ENCODE measurements at places on chromosomes 7 and 10. TPM values are rescaled to one million over a fixed set of nuclear protein-coding genes. Genes with fewer than 3 reads are reported as not detected.

ANKRD30A gene
- not detected for total RNA-seq

ASB15 gene
- not detected for total RNA-seq

SYT15 gene
- total RNA-seq, result 0.91 TPM

CRYGN gene
- 0.11 TPM for total RNA-seq

PSMC2 gene
- 145 TPM for total RNA-seq

GRCh38 chr10:34575882-34576281 lies 239.2 kb downstream of the PARD3 start:
- H3K27ac ChIP-seq, result no peak overlapping the region
- H3K4me1 ChIP-seq, result no peaks in the 10 kb centered on the region
- no peak for DNase-seq
- peaks cover 2% of the 10 kb centered on the region for H3K27me3 ChIP-seq
- H3K4me3 ChIP-seq, result no peak overlapping the region

GRCh38 chr7:14288701-14289100 lies 299.2 kb upstream of the ETV1 start:
- no peaks in the 10 kb centered on the region for H3K4me1 ChIP-seq
- no peak for DNase-seq
- no peak overlapping the region for H3K27ac ChIP-seq
- H3K36me3 ChIP-seq, result no peaks in the 10 kb centered on the region

DNA sequence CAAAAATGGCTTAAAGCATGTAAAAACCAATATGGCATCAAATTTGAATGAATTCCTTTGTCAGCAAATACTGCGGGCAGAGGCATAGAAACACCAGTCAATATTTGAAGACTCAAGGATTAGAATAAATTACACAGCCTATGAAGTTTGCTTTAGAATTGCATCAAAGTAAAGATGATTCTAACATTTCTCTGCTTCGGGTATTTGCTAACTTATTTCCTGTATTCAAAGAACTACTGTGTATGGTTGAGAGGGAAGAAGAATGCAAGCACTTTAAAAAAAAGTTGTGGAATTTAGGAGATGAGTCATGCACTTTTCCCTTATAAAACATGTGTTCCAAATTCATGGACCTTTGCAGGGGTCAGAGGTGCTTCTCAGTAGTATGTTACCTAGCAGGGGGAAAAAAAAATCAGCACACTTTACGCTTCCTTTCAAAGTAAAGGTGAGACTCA lies 90.1 kb downstream of the PIP4K2A start:
- H3K27ac ChIP-seq, result peak overlapping the region; percentile 83
- no peak for DNase-seq
- H3K27me3 ChIP-seq, result no peaks in the 10 kb centered on the region
- peaks cover 96% of the 10 kb centered on the region for H3K4me1 ChIP-seq
- peaks cover 20% of the 10 kb centered on the region for H3K36me3 ChIP-seq

- H3K27ac ChIP-seq, result no peak overlapping the region
- no peaks in the 10 kb centered on the region for H3K36me3 ChIP-seq
- H3K4me3 ChIP-seq, result no peak overlapping the region
- peaks cover 7% of the 10 kb centered on the region for H3K27me3 ChIP-seq
These were observed 17.3 kb upstream of the NRBF2 start for GRCh38 chr10:63115732-63116383.

DNA sequence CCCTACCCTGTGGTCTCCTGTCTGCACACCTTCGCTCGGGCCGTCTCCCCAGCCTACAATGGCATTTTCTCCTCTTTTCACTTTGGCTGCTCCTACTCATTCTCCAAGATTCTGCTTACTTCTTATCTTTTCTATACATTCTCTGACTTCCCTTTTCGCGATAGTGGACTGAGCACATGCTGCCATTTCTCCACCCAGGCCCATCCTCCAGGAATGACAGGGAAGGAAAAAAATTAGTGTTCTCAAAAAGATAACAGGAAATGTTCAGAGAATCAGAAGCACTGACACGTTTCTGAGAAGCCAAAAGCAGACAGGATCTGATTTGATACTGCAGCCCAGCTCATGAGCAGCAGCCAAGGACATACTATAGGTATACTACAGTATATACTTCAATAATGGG lies 6.4 kb upstream of the ANXA11 start:
- H3K4me3 ChIP-seq, result no peak overlapping the region
- H3K4me1 ChIP-seq, result peaks cover 7% of the 10 kb centered on the region
- DNase-seq, result no peak
- no peak overlapping the region for H3K27ac ChIP-seq

DNA sequence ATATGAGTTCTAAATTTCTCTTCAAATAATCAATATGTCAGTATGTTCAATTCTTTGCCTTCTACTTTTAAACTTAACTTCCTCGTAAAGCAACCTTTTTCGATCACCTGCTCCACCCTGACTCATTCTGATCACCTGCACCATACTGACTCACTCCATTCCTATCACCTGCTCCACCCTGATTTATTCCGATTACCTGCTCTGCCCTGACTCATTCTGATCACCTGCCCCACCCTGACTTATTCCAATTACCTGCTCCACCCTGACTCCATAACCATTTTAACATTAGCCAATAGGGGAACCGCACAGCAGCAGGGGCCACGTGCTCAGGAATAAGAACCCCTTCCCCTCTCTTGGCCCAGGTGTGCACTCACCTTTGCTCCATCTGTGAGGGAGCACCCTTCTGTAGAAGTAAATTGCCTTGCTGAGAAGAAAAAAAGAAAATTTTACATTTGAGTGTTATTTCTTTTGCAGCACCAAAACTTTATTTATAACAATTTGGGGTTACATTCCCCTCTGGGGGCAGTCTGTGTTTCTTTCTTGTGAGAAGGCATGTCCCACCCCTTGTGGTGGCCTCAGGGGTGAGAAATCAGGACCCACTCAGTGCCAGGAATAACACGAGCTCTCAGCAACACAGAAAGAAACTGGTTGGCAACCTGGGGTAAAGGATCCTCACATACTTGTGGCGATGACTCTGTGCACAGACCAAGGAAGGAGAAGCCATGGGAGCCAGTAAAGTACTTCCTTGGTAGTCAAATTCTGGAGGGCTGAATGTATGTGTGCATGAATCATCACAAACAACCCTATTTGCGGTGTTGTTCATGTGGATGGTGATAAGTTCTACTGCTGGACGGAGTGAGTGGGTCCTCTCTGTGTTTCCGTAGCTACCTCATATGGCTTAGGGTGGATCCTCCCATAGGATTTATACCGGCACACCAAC lies 29.4 kb upstream of the PPP1R9A start:
- H3K4me1 ChIP-seq, result no peaks in the 10 kb centered on the region
- no peak for DNase-seq
- no peaks in the 10 kb centered on the region for H3K27me3 ChIP-seq
- H3K36me3 ChIP-seq, result no peaks in the 10 kb centered on the region
- no peak overlapping the region for H3K4me3 ChIP-seq
- no peak overlapping the region for H3K27ac ChIP-seq

GRCh38 chr10:62038609-62039190 lies 137.2 kb downstream of the ARID5B start:
- DNase-seq, result peak; percentile 87
- H3K4me1 ChIP-seq, result peaks cover 87% of the 10 kb centered on the region
- H3K36me3 ChIP-seq, result peaks cover 57% of the 10 kb centered on the region
- peak overlapping the region; percentile 45 for H3K4me3 ChIP-seq

DNA sequence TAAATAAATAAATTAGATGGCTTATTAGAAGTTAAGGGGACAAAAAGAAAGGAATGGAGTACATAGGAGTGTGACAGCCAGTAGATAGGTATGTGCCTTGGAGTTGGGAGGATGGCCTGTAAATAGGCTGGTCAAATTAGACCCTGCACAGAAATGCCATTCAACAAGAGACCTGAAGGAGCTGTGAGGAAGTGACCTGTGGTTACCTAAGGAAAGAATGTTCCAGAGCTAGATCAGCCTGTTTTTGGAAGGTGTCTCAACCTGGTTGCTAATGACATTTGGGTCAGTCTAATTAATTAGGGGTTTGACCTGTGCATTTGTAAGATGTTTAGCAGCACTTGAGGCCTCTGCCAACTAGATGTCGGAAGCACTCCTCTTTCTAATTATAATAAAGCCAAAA lies 315.3 kb upstream of the PLXDC2 start:
- DNase-seq, result no peak
- H3K4me1 ChIP-seq, result no peaks in the 10 kb centered on the region
- no peak overlapping the region for H3K4me3 ChIP-seq
- H3K36me3 ChIP-seq, result no peaks in the 10 kb centered on the region
- H3K27me3 ChIP-seq, result no peaks in the 10 kb centered on the region

DNA sequence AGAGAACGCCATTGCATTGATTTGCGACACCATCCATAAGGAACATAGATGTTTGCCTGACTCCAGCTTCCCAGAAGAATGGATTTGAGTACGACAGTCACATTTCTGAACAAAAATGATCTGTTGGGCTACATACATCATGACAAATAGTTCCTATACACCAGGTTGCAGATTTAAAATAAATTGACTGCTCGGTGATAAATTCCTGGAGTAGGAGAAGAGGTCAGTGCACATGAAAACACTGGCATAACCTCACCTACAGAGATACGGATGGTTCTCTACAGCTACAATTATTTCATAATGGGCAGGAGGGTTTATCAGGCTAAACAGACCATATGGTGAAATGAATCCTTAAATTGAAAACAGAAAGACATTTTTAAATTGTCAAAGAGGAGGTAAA lies 316.5 kb upstream of the ADARB2 start:
- no peak overlapping the region for H3K27ac ChIP-seq
- no peaks in the 10 kb centered on the region for H3K4me1 ChIP-seq

Measured in activated CD4-positive, alpha-beta T cell treated with anti-CD3 and anti-CD28 coated beads for 36 hours (primary cell).